ENCODE measurements at places on chromosomes 2 and 18. TPM values are rescaled to one million over a fixed set of nuclear protein-coding genes. Genes with fewer than 3 reads are reported as not detected.

Gene PLGLB2
- 1.8 TPM for total RNA-seq

Gene NT5C1B
- total RNA-seq, result not detected

Gene LAMA1
- total RNA-seq, result 0.22 TPM

Gene VWA3B
- total RNA-seq, result not detected

Gene PCARE
- not detected for total RNA-seq

Gene EMILIN1
- 34.8 TPM for total RNA-seq

Gene PLCD4
- 1.3 TPM for total RNA-seq

Gene POU3F3
- not detected for total RNA-seq

Gene TTC21B
- 26.6 TPM for total RNA-seq

Gene RAX
- total RNA-seq, result not detected

Gene SOX11
- not detected for total RNA-seq

Gene FAM237A
- not detected for total RNA-seq

Gene VSNL1
- not detected for total RNA-seq

Gene RUFY4
- not detected for total RNA-seq

Gene ZC3H15
- 68.8 TPM for total RNA-seq

Gene CYB5A
- 23.5 TPM for total RNA-seq

Gene IL1RL1
- total RNA-seq, result under 0.01 TPM

Gene SLC40A1
- 153 TPM for total RNA-seq

Gene OSBPL6
- total RNA-seq, result 1.1 TPM

Gene LTBP1
- total RNA-seq, result 165 TPM

Gene CD8B2
- not detected for total RNA-seq

Gene TMSB10
- 6,673 TPM for total RNA-seq

Gene MAL
- total RNA-seq, result not detected

Gene CDH19
- total RNA-seq, result under 0.01 TPM

Gene RNF138
- total RNA-seq, result 37.6 TPM

Gene MYOM1
- 2.4 TPM for total RNA-seq

Gene DPP10
- total RNA-seq, result under 0.01 TPM

Gene HPCAL1
- total RNA-seq, result 31.6 TPM

Gene ZNF804A
- under 0.01 TPM for total RNA-seq

Gene AKAIN1
- total RNA-seq, result not detected
